ENCODE measurements at places on chromosomes 16 and 17.

DNA sequence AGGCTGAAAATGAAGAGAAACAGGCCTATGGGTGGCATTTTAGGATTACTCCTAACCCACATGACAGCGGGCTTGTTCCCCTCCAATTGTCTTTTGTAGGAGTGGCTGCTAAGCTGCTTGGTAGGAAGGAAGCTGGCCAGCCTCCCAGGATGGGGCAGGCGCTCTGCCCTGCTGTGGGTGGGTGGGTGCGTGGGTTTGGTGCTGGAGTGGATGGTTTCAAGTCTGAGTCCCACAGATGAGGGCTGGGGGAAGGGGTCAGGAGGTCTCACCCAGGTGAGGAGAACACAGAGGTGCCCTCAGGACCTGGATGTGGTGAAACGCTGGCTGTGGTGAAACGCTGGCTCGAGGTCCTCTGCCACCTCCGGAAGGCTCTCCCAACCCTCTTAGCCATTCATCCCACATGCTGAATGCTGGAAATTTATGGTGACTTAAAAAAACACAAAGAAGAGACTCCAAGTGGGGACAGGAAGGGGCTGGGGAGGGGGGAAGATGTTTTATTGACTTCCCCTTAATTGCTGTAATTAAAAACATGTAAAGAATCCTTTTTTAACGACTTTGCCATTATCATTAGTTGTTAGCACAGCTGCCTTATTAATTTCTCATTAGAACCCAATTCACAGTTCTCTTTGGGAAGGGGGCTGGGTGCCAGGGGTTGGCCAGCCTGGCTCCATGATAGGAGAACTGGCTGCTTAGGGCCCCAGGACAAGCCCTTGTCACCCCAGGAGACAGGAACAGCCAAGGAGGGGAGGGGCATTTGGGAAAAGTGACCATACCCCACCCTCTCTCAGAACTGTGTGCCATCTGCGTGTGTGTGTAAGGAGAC is 153.5 kb upstream of the CDC42EP4 start:
- H3K27ac ChIP-seq = no peak overlapping the region
- H3K36me3 ChIP-seq = no peaks in the 10 kb centered on the region
- DNase-seq = no peak
- H3K4me3 ChIP-seq = peak overlapping the region; percentile 9
- peaks cover 3% of the 10 kb centered on the region for H3K27me3 ChIP-seq

DNA sequence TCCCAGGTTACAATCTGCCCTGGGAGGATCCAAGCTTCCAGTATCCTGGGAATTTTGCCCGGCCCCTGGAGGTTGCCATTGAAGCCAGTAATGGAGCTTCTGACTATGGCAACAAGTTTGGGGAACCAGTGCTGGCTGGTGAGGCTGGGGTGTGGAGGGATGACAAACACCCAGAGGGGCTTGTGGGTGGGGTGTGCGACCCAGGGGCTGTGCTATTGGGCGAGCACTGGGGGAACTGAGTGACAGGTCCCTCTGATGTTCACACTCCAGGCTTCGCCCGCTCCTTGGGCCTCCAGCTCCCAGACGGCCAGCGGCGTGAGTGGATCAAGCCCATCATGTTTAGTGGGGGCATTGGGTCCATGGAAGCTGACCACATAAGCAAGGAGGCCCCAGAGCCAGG is 8.7 kb downstream of the PFAS start:
- H3K27ac ChIP-seq = no peak overlapping the region
- no peaks in the 10 kb centered on the region for H3K4me1 ChIP-seq

DNA sequence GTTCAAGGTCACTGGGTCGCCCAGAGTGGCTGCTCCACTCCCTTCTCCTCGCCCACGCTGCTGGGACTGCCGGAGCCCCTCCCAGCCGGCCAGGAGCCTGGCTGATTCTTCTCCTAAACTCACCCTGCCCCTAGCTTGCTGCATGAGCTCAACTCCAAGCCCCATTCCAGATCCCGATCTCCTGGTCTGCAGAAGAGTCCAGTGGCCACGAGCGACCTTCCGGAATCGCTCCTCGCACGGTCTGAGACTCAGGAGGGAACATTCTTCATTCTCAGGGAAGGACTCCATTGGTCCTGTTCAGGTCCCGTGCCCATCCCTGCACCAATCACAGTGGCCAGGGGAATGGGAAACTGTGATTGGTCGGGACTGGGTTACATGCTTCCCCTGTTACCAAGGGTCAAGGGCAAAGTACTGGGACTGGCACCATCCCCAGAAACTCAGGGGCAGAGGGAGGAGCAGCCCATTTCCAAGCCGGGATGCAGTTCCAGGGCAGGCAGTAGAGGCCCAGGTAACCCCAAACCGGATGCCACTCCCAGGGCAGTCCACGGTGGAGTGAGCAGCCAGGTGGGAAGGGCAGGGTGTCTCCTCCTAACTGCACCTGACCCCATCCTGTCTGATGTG is 24.5 kb upstream of the CIBAR2 start:
- peak; percentile 41 for DNase-seq
- peaks cover 21% of the 10 kb centered on the region for H3K4me1 ChIP-seq
- peaks cover 23% of the 10 kb centered on the region for H3K27me3 ChIP-seq
- H3K27ac ChIP-seq = peak overlapping the region; percentile 90

- peaks cover 2% of the 10 kb centered on the region for H3K27me3 ChIP-seq
- H3K36me3 ChIP-seq = no peaks in the 10 kb centered on the region
Measured at GRCh38 chr17:8791910-8792270, 7.3 kb downstream of the MFSD6L start.

DNA sequence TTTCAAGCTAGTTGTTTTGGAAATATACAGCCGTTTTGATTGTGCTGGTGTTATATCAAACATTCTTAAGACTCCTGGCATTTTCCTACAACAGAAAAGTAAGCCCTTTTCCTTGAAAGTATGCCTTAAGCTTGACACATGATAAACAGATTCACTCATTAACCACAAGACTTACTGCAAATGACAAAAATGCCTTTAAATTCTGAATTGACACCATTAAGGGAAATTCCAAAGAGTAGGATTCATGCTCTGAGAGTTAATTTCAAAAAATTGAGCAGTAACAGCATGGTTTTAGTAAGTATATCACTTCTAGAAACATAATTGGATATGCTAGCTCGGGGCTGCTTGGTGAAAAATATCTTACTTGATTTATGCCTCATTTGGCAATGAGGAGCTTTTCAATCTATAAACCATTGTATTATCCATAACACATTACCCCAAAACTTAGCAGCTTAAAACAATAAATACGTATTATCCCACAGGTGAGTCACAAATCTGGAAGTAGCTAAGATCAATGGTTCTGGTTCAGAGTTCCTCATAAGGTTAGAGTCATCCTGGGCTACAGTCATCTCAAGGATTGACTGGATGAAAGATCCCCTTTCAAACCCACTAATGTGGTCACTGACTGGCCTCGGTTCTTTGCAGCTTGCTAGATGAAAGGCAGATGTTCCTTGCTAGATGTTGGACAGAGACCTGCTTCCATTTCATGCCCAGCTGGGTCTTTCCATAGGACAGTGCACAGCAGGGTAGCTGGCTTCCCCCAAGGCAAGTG is 8.2 kb upstream of the PHAF1 start:
- H3K4me3 ChIP-seq = no peak overlapping the region
- no peaks in the 10 kb centered on the region for H3K36me3 ChIP-seq
- peaks cover 10% of the 10 kb centered on the region for H3K27me3 ChIP-seq
- H3K27ac ChIP-seq = no peak overlapping the region

- DNase-seq = no peak
- H3K4me1 ChIP-seq = no peaks in the 10 kb centered on the region
- H3K36me3 ChIP-seq = no peaks in the 10 kb centered on the region
Measured at GRCh38 chr16:86118467-86119307, 219.7 kb downstream of the IRF8 start.

Data from glutamatergic neuron (in vitro differentiated cells).